ENCODE measurements at places on chromosomes 16 and 17.

- DNase-seq: no peak
Observed at GRCh38 chr16:27676839-27677238, 126.9 kb downstream of the KATNIP start.

GRCh38 chr17:68759002-68759342, 157.8 kb upstream of the FAM20A start:
- no peak for DNase-seq

DNA sequence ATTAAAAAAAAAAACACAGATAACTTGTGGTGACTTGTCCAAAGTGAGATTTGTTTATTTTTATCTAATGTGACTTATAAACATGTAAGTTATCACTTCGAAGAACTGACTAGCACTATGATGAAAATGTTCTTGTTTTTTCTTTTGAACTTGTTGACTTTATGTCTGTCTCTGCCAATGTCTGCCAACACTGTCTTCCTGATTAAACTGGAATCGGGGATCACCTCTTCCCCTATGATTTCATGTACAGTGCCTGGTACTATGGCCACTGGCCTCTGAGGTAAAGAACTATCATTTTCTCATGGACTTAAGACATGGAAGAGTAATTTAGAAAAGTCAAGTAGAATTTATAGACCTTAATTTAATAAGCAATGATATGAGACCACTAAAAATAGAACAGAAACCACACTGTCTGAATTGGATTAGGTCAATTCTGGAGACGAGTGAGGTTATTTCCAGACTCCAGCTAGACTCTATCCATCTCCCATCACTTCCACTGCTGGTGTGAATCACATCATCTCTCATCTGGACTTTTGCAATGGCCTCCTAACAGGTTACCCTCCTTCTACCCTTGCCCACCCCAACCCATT, 8.9 kb downstream of the C17orf78 start:
- DNase-seq: no peak

GRCh38 chr16:89473791-89474414, 16.5 kb downstream of the ANKRD11 start:
- no peak for DNase-seq

GRCh38 chr17:60960398-60961065, 282.9 kb downstream of the BCAS3 start:
- DNase-seq: no peak

GRCh38 chr16:81521141-81521626, 76.6 kb downstream of the CMIP start:
- peak; percentile 62 for DNase-seq

DNA sequence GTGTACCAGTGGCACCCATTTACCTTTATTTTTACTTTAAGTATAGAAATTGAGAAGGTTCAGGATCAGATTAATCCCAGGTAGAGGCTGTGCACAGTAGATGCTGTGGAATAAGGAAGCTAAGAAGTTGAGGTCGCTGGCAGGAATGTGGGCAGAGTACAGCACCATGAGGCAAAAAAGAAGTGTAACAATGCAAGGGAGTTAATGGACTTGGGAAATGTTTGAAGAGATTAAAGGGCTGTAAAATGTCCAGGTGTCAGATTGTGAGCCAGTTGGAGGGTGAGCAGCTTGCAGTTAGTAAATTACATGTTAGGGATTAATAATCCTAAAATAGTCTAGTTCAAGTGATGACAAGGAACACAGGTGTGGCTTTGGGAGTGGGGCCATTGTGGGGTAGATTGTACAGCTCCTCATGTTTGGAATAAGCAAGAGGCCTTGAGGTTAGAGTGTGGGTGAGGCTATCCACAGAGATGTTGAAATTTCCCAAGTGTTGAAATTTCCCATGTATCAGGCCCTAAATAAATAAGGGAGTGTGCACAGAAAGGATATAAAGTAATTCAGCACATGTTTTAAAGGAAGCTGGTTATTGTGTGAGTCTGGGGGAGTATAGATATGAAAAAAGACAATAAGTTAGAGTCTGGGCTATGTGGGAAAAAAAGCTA, 21.5 kb downstream of the TAT start:
- DNase-seq: no peak

- no peak for DNase-seq
Observed at GRCh38 chr16:56743840-56744239, 13.9 kb downstream of the NUP93 start.
